T-cell (primary cell): ENCODE measurements at places on chromosomes 6 and 20.

DNA sequence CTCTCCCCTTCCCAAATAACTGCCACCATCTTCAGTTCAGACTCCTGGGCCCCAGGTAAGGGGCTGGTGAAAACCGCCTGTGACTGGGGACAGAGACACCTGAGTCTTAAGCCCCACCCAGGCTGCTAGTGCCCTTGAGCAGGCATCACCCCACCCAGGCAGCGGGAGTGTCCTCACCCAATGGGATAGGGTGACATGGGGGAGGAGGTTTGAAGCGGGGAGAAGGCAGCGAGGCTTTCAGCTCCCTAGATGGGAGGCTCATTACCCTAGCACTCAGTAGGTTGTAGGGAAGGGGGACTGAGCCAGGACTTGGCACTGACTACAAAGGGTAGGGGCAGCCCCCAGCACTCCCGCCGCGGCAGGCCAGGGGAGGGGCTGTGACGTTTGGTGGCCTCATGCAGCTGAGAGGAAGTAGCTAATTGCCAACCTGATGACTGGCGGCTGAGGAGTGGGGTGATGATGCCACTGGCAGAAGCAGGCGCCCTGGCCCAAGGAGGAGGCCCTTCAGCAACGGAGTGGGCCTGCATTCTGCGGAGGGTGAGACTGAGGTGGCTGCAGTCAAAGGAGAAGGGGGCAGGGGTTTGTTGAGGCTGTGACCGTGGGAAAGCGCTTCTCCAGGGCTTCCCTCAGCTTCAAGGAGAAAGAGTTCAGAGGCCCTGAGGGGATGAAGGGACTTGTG lies 126.9 kb downstream of the MRPL14 start:
- peak; percentile 30 for DNase-seq

GRCh38 chr20:63457737-63458136 lies 14.7 kb downstream of the KCNQ2 start:
- DNase-seq, result no peak

GRCh38 chr6:7468382-7469081 lies 72.9 kb upstream of the DSP start:
- DNase-seq, result no peak

DNA sequence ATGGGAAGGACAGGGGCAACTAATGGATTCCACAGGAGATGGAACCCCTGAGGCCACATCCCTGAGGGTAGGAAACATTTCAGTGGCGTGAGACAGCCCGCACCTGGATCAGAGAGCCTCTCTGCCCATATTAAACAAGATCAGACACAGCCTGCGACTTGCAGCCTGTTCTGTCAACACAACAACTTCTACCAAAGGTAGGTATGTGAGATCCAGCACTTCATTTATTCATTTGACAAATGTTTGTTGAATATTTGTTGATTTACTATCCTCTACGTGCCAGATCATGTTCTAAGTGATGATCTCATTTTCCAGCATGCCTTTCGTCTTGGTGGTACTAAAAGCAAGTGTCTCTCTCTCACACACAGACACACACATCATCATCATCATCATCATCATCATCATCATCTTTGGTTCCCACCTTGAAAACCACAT lies 43.2 kb upstream of the NT5E start:
- DNase-seq, result no peak

GRCh38 chr20:25510202-25510601 lies 75.1 kb downstream of the NINL start:
- no peak for DNase-seq

DNA sequence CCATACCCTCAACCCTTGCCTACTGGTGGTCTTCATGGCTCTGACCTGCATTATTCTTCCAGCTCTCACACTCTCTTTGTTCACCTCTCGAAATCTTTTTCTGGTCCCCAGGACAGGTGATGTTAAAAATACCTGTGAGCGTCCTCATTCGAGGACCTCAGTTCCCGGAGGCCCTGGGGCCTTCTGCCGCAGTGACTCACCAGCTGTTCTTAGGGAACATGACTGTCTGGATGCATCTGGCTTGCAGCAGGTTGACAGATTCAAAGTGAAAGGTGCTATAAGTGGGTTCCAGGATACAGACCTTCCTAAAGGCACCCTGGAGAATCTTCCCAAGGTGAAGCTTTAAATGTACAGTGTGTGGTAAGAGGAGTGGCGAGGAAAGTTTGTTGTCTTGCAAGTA lies 210.4 kb upstream of the KCNG1 start:
- DNase-seq, result no peak

DNA sequence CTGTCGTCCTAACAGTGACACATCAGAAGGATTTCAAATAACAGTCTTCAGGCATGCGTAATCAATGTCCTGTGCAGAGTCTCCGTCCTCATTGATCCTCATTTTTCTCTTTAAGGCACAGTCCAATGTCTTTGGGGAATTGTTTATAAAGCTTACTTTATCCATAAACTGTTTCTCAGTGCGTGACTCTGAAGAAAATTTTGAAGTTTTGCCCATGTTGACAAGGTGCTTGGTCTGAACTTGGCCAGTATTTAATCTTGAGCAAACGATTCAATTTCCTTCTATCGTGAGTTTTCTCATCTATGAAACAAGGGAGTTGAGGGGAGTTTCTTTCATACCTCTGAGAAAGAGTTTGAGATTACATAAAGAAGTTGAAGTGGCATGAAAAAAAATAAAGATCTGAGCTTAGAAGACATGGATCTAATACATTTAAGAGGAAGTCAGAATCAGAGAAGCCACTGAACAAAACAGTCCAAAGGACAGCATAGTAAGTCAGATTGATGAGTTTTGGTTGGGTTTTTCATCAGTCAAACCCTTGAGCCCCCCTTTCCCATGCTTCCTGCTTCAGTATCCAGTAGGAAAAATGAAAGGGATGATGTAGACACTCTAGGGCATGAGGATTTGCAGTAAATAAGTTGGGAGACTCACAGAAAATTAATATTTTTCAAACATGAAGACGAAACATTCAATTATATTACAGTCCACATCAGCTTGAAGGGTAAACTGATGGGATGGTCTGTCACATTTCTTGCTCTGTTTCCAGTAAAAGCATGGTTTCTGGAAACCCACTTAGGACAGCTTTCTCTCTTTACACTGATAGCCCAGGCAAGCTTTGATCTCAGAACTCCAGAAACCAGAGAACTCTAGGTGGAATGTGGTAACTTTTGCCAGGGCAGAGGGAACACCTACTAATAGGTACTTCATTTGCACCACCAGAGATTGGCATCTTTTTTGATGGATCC lies 8.1 kb downstream of the EDN1 start:
- no peak for DNase-seq

DNA sequence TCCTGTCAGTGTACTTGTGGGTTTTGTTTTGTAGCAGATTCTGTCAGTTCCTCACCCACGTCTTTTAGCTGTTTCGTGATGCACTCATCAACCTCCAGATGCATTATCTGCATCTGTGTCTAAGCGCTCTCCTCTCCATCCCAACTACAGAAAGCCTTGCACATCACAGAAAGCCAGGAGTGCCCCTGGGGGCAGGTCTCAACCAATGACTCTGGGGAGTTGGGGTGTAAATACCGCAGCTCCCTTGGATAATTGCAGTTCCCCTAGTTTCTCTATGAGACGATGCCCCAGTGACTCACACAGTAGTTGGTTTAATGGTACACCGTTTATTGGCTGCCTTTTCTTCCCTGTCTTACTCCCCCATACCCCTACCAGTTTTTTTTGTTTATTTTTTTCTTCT lies 158.1 kb downstream of the SOX4 start:
- no peak for DNase-seq

DNA sequence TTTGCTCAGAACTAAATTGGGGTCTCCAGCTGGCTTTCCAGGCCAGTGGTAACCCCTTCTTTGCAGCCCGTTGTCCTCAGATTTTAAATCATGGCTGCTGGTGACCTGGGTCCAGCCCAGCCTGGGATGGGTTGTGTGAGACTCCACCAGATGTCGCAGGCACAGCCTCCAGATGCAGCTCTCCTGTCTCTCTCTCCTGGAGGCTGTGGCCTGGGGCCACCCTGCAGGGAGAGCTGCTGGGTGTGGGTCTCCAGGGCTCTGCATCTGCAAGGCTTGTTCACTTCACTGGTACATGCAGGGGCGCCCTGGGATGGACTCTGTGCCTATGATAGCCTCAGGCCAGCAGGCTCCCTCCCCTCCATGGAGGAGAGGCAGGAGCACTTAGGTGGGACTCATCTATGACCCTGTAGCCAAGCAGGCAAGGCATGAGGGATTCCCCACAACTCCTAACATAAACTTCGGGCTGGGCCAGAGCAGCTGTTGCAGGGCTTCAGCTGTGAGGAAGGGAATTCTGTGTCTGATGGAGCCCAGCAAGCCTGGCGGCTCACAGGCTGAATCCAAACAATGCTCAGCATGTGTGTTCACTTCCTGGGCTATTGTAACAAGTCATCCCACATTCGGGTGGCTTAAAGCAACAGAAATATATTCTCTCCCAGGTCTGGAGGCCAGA lies 94.7 kb upstream of the NXT1 start:
- DNase-seq, result no peak

DNA sequence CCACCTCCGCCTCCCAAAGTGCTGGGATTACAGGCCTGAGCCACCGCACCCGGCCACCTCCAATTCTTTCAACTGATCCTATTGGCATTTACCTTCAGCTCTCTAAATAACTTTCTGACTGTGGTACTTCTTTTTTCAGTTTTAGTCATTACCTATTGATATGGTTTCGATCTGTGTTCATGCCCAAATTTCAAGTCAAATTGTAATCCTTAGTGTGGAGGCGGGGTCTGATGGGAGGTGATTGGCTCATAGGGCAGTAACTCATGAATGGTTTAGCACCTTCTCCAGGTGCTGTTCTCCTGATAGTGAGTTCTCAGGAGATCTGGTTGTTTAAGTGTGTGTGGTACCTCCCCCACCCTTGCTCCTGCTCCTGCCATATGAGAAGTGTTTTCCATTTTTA lies 140.9 kb downstream of the LPA start:
- no peak for DNase-seq

DNA sequence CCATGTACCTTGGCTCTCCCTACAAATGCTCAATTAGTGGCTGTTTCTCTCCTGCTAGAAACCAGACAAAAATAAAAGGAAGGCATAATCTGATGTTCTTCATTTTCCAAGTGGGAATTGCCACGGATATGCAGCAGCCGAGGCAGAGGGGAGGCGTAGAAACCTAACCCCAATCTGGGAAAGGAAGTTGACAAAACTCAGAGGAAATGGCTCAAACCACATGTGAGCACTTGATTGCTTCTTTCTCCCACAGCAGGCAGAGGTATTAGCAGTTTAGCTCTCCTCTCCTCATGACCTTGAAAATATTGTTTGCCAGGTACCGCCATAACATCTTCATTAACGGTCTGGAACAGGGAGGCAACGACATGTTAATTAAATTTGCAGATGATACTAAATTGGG lies 3.8 kb upstream of the MLN start:
- no peak for DNase-seq

DNA sequence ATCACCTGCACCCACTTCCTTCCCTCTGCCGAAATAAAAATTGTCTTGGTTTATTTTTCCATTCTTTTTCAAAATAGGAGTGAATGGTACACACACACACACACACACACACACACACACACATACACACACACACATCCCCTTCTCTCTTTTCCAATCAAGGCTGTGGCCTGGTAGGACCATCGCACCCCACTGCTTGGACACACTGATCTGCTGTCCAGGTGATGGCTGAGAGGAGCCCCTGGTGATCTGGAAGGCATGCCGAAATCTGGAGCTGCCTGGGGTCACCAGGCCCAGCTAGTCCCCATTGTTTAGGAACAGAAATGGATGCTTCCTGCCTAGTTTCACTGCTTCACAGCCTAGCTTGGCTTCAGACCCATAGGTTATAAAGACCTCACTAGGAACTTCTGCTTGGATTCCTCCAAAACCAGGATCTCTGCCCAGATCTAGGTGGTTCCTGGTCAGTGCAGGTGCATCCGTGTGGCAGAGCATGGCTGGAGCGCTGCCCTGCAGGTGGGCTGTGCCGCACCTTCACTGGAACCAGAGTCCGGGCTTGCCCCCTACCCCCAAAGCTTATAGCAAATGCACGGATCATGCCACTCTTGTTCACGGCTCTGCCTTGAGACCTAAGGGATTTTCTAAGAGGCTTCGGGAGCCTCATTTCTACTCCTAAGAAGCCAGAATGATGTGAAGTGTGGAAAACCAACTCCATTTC lies 42.9 kb upstream of the DACT2 start:
- no peak for DNase-seq

DNA sequence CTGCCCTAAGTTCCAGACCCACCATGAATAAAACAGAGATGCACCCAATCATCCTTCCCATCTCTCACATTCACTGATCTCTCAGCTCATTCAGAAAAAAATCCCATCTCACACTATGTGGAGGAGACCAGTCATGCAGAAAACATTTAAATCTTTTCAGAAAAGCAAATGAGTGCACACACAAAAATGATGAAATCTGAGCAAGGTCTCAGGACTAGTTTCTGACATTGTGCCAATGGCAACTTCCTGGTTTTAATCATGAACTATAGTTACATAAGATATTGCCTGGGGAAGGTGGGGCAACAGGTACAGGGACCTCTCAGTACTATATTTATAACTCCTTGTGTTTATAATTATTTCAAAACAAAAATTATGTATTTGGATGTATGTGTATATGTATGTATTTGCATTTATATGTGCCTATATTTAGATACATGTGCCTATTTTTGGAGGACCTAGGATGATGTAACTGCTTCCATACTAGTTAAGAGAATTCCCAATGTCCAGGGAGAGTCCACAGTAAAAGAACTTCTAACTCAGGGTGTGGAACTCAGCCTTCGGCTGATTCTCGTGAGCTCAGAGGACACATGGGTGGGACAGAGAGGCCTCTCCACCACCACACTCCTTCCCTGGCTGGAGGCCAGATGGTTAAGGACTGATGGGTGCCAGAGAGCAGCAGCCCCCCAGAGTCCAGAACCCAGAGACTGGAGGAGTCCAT lies 71.7 kb upstream of the MAP3K4 start:
- DNase-seq, result no peak

DNA sequence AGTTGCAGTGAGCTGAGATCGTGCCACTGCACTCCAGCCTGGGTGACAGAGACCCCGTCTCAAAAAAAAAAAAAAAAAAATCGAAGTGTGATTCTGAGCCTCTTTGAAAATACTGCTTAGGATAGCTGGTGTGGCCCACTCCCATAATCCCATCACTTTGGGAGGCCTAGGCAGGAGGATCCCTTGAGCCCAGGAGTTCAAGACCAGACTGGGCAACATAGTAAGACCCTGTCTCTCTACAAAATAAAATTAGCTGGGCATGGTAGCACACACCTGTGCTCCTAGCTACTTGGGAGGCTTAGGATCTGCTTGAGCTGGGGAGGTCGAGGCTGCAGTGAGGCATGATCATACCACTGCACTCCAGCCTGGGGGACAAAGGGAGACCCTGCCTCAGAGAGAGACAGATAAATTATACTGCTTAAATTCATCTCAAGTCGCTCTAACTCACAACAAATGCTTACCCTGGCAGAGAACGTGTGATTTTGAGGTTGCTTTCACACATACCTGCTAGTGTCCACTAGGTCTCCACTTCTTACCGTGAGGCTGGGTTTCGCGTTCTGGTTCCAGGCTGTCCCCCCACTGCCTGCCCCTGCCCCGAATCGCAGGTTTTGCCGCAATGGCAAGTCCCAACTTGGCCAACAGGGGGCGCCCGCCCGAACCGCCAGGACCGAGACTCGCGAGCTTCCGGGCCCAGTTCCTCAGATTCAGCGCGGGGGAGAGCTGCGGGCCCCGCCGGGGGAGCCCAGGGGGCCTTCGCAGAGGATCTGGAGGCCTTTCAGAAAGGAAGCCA lies 12.3 kb upstream of the TMC2 start:
- peak; percentile 80 for DNase-seq

GRCh38 chr6:168778201-168778600 lies 337.2 kb downstream of the SMOC2 start:
- DNase-seq, result no peak
